ENCODE measurements at places on chromosomes 5 and 9.

GRCh38 chr5:74261866-74262265, 378.7 kb downstream of the ENC1 start:
- peak; percentile 25 for DNase-seq

DNA sequence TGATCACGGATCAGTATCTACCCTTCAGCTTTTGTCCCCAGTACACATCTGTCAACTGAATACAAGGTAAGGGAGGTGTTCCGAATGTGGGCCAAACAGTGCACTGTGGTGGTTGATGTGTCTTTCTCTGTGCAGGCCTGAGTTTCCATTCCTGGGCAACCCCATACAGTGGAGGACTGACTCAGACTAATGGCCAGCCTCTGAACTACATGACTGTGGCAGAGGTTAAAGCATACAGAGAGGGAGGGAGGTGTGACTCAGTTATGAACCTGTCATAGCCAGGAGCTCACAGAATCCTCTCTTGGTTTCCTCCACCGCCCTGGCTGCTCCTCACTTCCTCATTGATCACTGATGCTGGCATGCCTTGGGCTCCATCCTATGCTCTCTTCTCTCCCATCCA, 136.4 kb upstream of the TAS2R1 start:
- peak; percentile 38 for DNase-seq

DNA sequence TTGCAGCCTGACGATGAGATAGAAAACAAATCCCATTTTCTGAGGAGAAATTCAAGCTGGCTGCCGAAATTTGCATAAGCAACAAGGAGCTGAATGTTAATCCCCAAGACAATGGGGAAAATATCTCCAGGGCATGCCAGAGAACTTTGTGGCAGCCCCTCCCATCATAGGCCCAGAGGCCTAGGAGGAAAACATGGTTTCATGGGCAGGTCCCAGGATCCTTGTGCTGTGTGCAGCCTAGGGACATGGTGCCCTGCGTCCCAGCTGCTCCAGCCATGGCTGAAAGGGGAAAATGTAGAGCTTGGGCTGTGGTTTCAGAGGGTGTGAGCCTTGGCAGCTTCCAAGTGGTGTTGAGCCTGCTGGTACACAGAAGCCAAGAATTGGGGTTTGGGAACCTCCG, 48.8 kb upstream of the MAN2A1 start:
- no peak for DNase-seq

DNA sequence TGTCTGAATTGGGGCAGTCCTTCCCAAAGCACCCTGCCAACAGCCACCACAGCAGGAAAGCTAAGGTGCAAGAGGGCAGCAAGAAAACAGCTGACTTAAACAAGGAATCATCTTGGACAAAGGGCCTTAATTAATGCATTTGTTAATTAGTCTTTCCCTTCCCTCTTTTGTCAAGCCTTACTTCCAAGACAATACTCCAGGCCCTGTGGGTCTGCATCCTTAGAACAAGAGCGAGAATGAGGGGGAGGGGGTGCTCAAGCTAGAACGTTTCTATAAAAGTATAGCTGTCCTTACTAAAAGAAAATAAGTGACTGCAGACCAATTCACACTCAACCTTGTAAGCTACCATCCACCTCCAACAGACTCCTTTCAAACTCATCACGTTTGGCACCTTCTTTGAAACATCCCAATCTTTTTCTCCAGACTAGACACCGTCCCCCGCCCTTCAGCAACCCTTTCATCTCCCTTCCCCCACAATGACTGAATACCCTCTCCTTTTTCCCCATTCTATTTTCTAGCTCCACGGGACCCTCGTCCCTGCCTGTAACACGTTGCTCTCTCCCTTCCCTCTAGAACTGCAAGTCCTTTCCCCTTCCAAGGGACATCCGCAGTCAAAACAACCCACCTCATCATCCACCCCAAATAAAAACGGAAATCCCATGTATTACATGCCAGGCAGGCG, 85.7 kb upstream of the RNF38 start:
- no peak for DNase-seq

GRCh38 chr9:1048811-1049210, 1.3 kb upstream of the DMRT2 start:
- DNase-seq, result no peak

GRCh38 chr5:74196233-74196632, 444.3 kb downstream of the ENC1 start:
- DNase-seq, result no peak
